Breast epithelium (tissue), 4 donors: ENCODE measurements at places on chromosomes 7 and 10. TPM values are rescaled to one million over a fixed set of nuclear protein-coding genes. Genes with fewer than 3 reads are reported as not detected.

Gene EIF3B
- 111 TPM for total RNA-seq

Gene FKBP9
- total RNA-seq, result 100 TPM

Gene ADAM12
- 13.9 TPM for total RNA-seq

DNA sequence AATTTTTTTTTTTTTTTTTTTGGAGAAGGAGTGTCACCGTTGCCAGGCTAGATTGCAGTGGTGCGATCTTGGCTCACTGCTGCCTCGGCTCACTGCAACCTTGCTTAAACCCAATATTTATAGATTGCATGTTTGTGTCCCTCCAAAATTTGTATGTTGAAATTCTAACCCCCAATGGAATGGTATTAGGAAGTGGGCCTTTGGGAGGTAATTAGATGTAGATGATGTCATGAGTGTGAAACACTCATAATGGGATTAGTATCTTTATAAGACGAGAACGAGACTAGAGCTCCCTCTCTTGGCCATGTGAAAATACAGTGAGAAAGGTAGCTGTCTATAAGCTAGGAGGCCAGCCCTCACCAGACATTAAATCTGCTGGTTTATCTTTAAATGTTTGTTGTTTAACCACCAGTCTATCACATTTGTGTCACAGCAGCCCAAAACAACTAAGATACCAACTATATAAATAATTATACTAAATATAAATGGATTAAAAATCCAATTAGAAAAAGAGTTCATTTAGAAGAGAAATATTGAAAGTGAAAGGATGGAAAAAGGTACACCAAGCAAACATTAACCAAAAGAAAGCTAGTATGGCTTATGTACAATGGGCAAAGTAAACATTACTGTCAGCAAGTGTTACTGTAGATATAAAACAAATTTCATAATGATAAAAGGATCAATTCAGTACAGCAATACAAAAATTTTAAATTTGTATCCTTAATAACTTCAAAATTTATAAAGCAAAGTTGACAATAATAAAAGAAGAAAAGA, 9.3 kb downstream of the TCAF1 start:
- no peak overlapping the region for H3K27ac ChIP-seq
- H3K4me3 ChIP-seq, result no peak overlapping the region
- no peaks in the 10 kb centered on the region for H3K27me3 ChIP-seq

GRCh38 chr10:133324857-133325260, 11.8 kb downstream of the CALY start:
- peaks cover 49% of the 10 kb centered on the region for H3K27me3 ChIP-seq
- no peak overlapping the region for H3K27ac ChIP-seq
- H3K36me3 ChIP-seq, result no peaks in the 10 kb centered on the region
- H3K4me1 ChIP-seq, result no peaks in the 10 kb centered on the region
- DNase-seq, result no peak

GRCh38 chr7:875051-875450, 1.3 kb upstream of the GET4 start:
- no peaks in the 10 kb centered on the region for H3K36me3 ChIP-seq
- DNase-seq, result no peak
- no peak overlapping the region for H3K4me3 ChIP-seq
- peaks cover 4% of the 10 kb centered on the region for H3K4me1 ChIP-seq
- H3K27me3 ChIP-seq, result no peaks in the 10 kb centered on the region

DNA sequence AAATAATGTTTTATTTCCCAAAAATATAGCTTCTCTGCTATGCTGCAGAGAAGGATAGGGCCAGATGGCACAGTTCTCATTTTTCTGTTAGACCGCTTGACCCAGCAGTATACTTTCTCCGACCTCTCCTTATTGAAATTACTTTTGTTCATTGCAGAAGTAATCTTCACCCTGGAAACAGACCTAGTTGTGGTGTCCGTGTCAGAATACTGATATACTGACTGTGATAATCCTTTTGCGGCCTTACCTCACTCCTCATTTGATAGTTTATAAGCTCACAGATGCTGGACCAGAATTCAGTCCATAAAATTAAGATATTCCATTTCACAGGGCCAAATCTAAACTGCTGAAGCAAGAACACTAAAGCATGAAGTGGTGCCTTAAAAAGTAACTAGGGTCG, 260.6 kb upstream of the DKK1 start:
- no peaks in the 10 kb centered on the region for H3K4me1 ChIP-seq
- no peak overlapping the region for H3K27ac ChIP-seq
- no peaks in the 10 kb centered on the region for H3K36me3 ChIP-seq
- no peak for DNase-seq
- no peaks in the 10 kb centered on the region for H3K27me3 ChIP-seq

- no peak for DNase-seq
- no peaks in the 10 kb centered on the region for H3K4me1 ChIP-seq
- no peaks in the 10 kb centered on the region for H3K27me3 ChIP-seq
Measured at GRCh38 chr7:54831644-54832095, 72.7 kb upstream of the SEC61G start.

- peaks cover 6% of the 10 kb centered on the region for H3K27me3 ChIP-seq
- no peaks in the 10 kb centered on the region for H3K36me3 ChIP-seq
- peak overlapping the region; percentile 78 for H3K4me3 ChIP-seq
- DNase-seq, result peak; percentile 49
- peak overlapping the region; percentile 89 for H3K27ac ChIP-seq
Measured at GRCh38 chr10:58513188-58514110, 777 bp downstream of the BICC1 start.
